DMS79 (cell line): ENCODE measurements at places on chromosomes 4 and X.

DNA sequence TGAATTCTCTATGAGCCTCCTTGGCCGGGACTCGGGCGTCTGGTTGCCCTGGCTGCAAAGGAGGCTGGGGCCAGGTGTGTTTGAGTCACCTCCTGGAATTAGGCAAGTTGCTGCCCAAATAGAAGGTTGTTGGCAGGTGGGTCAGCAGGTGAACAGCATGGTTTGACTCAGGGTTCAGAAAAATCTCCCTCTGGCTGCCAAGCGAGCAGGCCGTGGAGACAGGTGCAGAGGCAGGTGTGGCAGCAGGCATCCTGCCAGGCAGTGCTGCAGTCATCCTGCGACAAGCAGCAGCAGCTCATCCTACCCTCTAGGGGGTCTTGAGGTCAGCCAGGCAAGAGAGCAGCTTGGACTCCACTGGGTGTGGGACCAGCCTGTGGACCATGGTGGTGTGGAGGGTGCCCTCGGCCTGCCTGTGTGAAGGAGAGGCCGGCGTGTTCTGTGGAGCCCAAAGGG, 8.2 kb downstream of the MSANTD1 start:
- peak; percentile 74 for DNase-seq

GRCh38 chr4:121877041-121877773, 6.9 kb upstream of the BBS7 start:
- DNase-seq: no peak

- no peak for DNase-seq
Measured at GRCh38 chrX:15233416-15234015, 36.4 kb downstream of the ASB9 start.

DNA sequence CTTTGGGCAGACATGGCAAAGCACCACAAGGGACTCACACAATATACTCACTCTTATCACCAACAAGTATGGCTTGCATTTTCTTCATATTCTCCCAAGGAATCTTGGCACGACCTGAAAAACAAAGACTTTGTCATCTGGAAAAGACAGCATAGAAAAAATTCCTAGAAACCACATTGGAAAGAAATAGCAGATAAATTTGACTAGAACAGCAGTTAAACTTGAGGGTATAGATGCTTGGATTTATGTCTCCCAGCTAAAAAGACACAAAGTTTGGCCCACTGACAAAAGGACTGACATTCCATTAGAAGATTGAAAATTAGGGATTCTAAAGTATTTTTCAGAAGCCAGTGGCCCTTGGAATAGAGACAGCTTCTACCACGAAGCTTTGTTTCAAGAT, 6.9 kb upstream of the VEGFC start:
- DNase-seq: no peak

- no peak for DNase-seq
Measured at GRCh38 chr4:19592391-19592790, 659.3 kb upstream of the SLIT2 start.

GRCh38 chrX:48604701-48605100, 7.4 kb downstream of the WDR13 start:
- DNase-seq: no peak

DNA sequence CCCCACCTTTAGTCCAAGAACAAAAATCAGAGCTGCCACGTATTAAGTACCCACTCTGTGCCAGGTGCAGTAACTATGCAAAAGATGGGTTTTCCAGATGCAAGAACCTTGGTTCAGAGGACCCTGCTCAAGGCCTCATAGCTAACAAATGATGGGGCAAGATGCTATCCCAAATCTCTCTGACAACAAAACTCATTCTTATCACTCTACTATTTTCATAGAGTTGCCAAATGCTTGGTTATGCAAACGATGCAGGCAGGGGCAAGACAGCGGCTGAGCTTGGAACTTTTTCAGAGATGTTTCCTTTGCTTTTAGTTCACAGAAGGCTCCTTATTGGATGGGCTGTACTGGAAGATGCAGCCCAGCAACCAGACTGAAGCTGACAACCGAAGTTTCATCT, 30.5 kb downstream of the PKD2 start:
- no peak for DNase-seq

GRCh38 chr4:113673450-113673849, 88.1 kb downstream of the CAMK2D start:
- DNase-seq: no peak

DNA sequence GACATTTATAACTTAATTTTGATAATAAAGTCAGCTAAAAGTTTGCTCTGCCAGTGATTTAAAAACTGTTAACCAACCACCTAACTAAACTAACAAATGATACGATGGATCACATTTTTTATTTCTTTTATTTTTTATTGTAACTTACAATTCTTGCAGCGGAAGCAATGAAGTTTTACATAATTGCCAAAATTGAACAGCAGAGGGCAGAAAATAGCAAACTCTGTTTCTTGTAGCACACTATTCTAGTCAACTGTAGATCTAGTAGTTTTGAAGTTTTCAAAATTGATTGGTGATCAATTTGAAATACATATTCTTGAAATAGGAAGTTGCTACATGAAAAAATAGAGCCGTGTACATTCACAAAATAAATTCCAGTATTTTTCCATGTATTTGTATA, 2.8 kb upstream of the GRIA2 start:
- DNase-seq: no peak

DNA sequence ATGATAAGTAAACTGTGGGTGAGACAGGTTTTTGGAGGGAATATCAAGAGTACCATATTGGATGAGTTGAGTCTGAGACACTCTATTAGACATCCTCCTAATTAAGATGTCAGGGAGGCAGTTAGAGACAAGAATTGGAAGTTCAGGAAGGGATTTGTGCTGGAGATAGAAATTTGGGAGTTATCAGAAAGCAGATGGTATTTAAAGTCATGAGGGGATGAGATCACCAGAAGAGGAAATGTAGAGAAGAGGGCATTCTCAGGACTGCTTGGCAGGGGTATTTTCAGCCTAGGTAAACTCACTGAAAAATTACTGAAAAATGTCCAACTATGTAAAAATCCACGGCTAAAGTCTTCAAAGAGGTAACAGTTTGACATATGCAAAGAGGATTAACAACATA, 161.6 kb upstream of the PGRMC2 start:
- DNase-seq: no peak

- no peak for DNase-seq
Measured at GRCh38 chr4:14719053-14719452, 283.2 kb upstream of the CPEB2 start.

DNA sequence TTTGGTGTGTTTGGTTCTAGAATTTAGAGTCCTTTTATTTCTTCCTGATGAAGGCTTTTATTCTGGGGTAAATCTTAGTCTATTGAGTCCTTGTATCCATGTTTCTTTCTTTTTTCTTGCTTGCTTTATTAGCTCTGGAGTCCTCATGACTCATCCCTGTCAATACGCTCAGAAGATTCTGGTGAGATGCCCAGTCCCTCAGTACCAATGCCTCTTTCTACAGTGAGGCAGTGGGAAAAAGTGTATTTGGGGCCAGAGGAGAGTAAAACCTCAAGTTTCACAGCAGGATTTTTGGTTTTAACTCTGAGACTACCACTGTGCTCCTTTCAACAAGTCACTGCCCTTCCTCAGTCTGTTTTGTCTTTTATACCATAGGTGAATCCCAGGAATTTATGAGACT, 368.0 kb downstream of the GBA3 start:
- no peak for DNase-seq

- no peak for DNase-seq
Measured at GRCh38 chr4:7206385-7206784, 14.0 kb downstream of the SORCS2 start.

DNA sequence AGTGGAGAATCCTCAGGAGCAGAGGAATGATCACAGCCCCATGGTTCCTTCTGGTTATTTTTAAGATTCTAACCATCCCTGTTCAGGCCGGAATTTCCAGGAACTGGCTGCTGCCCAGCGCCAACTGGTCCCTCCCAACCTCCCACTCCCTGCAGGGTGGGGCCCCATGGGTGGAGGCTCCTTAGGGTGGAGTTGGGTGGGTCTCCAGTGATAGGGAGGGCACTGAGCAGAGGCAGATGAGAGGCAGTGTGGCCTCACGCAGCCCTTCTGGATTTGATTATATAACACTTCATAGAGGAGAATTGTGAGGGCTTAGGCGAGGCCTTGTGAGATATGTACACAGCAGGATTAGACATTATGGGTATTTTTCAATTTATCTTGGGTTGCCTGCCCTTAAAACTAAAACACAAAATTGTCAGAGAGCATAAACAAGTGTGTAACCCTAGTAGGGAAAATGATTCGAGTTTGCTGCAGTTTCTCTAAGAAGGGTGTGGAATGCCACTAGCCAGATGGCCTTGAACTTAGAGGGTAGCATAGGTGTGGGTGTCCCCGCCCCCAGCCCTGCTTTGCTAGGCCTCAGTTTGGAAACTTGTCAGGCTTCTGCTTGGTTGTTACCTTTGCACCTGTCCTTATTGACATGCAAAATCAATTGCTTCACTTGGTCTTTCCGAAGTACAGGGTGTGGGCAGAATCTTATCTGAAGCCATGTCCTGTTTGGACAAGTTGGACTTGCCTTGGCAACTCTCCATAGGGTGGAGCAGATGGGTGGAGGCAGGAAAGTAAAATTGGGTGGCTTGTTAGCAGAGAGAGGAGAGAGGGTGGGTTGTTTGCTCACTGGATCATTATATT, 9.4 kb downstream of the KLF3 start:
- DNase-seq: no peak

GRCh38 chr4:150990250-150990649, 24.8 kb downstream of the LRBA start:
- no peak for DNase-seq

GRCh38 chrX:20729416-20729815, 462.7 kb upstream of the RPS6KA3 start:
- no peak for DNase-seq

DNA sequence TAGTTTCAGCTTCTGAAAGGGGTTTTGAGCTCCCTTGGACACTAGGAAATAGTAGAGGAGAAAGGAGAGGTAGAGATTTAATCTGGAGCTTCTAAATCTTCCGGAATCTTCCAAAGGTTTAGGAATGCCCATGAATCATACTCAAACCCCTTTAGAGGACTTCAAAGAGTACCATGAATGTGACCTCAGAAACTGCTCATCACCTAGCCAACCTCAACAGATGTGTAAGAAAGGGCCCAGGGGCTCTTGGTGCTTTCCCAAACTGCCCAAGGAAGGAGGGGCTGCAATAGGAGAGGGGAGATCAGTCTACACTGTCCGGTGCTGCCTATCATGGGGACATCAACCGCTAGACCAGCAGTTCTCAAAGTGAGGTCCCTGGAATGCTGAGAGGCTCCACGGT, 109.1 kb downstream of the RBM47 start:
- no peak for DNase-seq

- no peak for DNase-seq
Measured at GRCh38 chrX:115017455-115017854, at the start of gene IL13RA2. IL13RA2 (minus strand) TSS chrX:115017616; CDS start chrX:115017269, 347 bp downstream.
